ENCODE measurements at places on chromosomes 7 and 10.
A peak's percentile ranks its signal among the peaks of the same experiment; 100 is the strongest.

DNA sequence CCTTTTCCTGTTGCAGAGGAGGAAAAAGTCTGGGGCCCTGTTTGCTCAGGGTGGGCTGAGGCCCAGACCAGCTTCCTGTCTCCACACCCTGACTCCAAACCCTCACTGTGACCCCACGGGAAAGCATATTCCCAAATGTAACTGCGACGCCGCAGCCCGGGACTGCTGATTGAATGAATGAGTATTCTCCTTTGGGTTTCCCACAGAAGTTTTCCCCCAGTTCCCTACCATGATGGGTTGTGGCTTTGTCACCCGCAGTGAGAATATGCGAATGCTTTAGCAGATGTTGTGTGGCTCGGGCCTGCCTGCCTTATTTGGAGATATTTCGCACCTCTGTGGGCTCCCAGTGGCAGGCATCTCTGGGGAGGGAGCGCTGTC is 50.6 kb downstream of the MGMT start:
- DNase-seq, result no peak

DNA sequence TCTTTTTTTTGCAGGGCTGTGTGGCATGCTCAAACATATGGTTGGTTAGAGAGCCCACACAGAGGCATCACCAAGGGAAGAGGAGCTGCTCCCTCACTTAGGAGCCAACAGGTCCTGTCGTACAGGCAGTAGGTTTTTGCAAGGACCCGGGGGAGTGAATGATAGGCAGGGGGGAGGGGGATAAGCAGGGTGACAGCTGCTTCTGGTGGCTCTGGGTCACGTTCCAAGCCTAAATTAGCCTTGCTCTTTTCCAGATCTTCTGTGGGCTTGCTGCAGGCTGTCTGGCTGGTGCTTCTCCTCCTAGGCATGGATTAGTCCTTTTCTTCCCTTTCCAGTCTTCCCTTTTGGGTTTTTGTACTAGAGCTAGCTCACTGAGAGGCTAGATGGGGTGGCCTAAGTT is 117.7 kb upstream of the PODXL start:
- no peak for DNase-seq

DNA sequence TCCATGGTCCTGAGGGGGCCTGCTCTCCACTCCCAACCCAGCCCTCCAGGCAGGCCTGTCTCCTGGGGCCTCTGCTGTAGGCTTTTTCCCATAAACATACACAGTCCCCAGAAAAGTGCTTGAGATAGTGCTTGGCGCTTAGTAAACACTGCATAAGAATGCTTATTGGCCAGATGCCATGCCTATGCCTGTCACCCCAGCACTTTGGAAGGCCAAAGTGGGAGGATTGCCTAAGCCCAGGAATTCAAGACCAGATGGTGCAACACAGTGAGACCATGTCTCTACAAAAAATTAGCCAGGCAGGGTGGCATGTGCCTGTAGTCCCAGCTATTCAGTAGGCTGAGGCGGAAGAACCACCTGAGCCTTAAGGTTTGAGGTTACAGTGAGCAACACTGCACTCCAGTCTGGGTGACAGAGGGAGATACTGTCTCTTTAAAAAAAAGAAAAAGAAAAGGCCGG is 24.6 kb upstream of the ASL start:
- no peak for DNase-seq

DNA sequence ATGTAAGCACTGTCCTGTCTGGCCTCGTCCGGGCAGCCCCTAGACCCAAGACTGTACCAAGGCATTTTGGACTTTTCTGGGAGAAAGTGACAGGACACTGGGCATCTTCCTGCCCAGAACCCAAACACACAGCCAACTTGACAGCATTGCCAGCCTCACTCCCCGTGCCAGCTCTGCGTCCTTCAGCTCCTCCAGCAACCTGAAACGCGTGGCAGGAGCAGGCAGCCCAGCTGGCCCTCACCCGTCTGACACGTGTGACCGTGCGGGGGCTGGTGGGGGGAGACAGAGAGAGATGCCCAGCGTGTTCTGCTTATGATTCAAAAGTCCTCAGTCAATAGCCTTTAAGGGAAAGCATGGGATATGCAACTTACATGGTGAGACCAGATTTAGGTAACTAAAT is 50.3 kb upstream of the SLC29A3 start:
- no peak for DNase-seq

DNA sequence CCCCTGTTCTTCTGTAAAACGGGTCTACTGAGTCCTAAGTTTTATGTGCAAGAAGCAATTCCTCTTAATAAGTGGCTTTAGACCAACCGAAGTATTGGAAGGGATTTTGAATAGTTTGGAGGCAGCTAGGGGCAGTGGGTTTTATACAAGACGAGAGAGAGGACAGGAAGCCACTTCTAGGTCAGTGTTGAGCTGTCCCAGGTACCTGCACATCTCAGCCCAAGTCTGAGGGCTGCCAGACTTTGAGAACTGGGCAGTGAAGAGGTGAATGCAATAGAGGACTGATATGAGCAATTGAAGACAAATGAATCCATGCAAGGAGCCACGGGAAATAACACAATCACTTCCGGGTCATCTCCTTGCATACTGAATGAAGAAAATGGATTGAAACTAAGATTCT is 273.5 kb downstream of the KLF6 start:
- no peak for DNase-seq

GRCh38 chr7:131008840-131009711 is 275.1 kb upstream of the KLF14 start:
- no peak for DNase-seq

DNA sequence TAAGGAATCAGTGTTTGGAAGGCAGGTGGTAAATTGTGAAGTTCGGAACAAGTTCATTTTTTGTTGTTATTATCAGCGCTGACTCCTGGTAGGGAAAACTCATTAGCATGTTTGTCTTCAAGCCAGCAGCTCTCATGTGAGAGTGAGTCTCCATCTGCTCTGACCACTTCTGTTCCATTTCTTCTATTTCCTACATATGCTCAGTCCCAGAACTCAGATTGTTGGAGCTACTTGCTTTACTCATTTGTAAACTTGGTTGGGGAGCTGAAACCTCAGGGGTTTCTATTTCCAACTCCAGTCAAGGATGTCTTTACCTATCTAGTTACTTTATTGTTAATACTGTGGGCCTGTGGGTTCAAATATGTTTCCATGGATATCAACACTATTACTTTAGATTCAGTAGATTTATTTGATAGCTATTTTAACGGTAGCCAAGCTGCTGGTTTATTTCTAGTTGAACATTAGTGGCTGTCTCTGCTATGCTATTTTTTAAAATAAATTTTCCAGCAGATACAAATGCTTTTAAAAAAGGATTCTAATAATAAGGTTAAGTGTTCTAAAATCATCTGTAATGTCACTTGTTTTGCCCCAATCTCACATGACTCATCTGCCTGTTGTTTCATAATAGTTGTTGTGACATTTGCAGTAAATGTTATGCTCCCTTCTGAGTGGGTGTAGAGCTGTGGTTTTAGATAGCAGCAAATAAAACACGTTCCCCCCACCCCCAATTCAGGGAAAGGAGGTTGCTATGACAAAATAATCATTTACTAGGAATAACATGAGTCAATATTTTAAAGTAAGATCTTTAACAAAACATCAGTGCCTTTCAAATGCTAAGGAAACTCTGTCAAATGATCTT is 143.3 kb downstream of the HDAC9 start:
- DNase-seq, result no peak

GRCh38 chr10:72911758-72912157 is 18.2 kb downstream of the OIT3 start:
- DNase-seq, result no peak

GRCh38 chr7:93723424-93724124 is 149.1 kb upstream of the CALCR start:
- no peak for DNase-seq

GRCh38 chr10:107692072-107692471 is 527.6 kb upstream of the SORCS1 start:
- no peak for DNase-seq

DNA sequence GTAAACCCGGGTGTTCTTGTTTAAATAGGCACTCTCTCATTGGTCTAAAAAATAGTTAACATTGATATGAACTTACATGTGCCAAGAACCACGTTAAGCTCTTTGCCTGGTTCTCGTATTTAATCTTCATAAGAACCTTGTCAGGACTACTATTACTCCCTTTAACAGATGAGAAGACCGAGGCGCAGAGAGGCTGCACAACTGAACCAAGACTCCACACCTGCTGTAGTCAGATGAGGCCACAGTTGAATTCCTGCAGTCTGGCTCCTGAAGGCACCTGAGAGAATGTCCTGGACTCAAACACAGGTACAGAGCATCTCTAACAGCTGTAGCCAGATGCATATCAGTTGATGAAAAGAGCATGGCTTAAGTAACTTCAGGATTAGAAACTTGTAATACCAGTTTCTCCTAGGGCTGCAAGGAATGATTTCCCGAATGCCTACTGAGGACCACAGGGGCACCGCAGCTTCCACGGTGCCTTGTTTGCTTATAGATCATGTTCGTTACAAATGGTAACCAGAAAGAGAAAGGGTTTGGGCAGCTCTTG is 9.5 kb downstream of the DDC start:
- DNase-seq, result no peak

GRCh38 chr10:22343731-22344130 is 1.6 kb upstream of the SPAG6 start:
- no peak for DNase-seq

DNA sequence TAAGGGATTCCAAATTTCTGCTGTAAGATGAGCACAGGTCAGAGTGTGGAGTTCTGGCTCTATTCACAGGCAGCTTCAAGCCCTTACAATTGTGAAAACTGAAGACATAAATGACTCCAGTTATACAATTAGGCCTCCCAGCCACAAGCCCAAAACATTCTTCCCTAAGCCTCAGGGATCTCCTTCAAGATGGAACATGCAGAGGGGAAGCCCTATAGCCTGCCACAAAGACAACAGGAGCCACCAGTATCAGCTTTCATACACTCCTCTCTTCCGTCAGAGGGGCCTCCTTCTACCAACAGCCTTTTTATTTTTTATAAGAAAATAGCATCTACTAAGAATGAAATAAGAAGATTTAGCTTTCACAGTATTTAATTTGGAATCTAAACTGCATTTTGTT is 46.5 kb downstream of the DLD start:
- no peak for DNase-seq

DNA sequence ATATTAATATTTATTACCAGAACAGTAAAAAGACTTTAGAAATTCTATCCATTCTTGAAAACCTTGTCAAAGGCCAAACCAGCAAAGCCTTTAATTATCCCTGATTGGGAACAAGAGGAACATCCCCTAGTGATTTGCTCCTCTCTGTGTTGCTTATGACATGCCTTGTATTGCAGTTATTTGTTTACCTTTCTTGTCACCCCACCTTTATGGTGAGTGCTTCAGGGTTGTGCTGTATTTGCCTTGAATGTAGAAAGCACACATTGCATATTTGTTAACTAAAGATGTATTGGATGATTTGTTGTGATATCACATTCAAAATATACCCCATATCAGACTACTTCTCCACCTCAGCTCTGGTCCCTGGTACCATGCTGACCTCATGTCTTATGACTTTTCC is 23.5 kb upstream of the TECTB start:
- DNase-seq, result no peak

DNA sequence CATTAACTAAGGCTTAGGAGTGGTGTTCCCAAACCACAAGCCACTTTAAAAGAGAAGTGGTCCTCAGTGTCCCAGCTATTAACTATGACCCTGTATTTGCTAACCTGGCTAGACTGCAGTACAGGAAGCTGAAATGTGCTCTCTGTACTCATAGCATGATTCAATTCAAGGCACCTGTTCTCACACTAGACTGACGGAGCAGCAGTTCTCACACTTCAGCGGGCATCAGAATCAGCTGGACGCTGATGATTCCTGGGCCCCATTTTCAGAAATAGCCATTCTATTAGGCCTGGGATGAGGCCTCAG is 24.5 kb upstream of the MSRB2 start:
- peak; percentile 46 for DNase-seq

- DNase-seq, result no peak
Observed at GRCh38 chr10:96292971-96293920, 11.0 kb upstream of the DNTT start.

- DNase-seq, result no peak
Observed at GRCh38 chr7:66193146-66193725, 11.9 kb upstream of the TPST1 start.

DNA sequence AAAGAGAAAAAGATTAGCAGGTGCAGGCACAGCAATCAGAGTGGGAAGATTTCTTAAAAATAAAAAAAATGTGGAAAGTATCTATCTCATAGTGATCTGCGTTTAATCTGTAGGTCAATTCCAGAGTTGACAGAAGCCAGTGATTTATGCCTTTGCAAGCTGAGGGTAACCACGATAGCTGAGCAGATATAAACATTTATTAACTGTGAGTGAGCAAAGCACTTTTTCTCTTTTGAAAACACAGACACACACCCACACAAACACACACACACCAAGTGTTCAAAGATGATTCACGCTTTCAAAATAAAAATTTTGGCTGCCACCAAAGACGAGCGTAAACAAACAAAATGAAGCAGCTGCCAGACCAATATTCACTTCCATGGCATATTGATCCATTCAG is 243.2 kb upstream of the SLC26A5 start:
- DNase-seq, result no peak

Data from NCI-H187 (cell line).